Dermis microvascular lymphatic vessel endothelial cell (primary cell): ENCODE measurements at places on chromosomes 1 and 21. TPM values are rescaled to one million over a fixed set of nuclear protein-coding genes. Genes with fewer than 3 reads are reported as not detected.

LYPD8 gene
- not detected in 2 replicates for total RNA-seq

SUSD4 gene
- total RNA-seq = under 0.01 and 0.13 TPM in 2 replicates

PRAMEF10 gene
- total RNA-seq = not detected in 2 replicates

PLA2G4A gene
- 16.2 and 24.5 TPM in 2 replicates for total RNA-seq

CTSE gene
- total RNA-seq = not detected in 2 replicates

ASTN1 gene
- not detected in 2 replicates for total RNA-seq

ECM1 gene
- under 0.01 TPM in 2 replicates for total RNA-seq

OLFML2B gene
- under 0.01 and 0.13 TPM in 2 replicates for total RNA-seq

RNF186 gene
- total RNA-seq = not detected in 2 replicates

TAS1R3 gene
- total RNA-seq = under 0.01 and 0.25 TPM in 2 replicates

GBP7 gene
- total RNA-seq = not detected in 2 replicates

OR10K1 gene
- total RNA-seq = not detected in 2 replicates
